ENCODE measurements at places on chromosomes 3 and 15. TPM values are rescaled to one million over a fixed set of nuclear protein-coding genes. Genes with fewer than 3 reads are reported as not detected.

The LMAN1L gene
- 0.04 TPM for total RNA-seq

The TIMP4 gene
- 2.8 TPM for total RNA-seq

The RTP1 gene
- 0.04 TPM for total RNA-seq

The ADGRG7 gene
- total RNA-seq = not detected

The TGM5 gene
- 0.13 TPM for total RNA-seq

The RETNLB gene
- total RNA-seq = not detected

The CFAP91 gene
- total RNA-seq = 1.4 TPM

The AADACL2 gene
- total RNA-seq = not detected

The MYO1E gene
- 36.2 TPM for total RNA-seq

The XCR1 gene
- 0.18 TPM for total RNA-seq

The KBTBD8 gene
- total RNA-seq = 3.2 TPM

The FES gene
- 16.7 TPM for total RNA-seq

The OSTN gene
- total RNA-seq = 12.9 TPM

The PLSCR5 gene
- total RNA-seq = not detected

The TRIM42 gene
- not detected for total RNA-seq

The ADAMTS7 gene
- 4.9 TPM for total RNA-seq

The SLC22A13 gene
- 0.22 TPM for total RNA-seq

The AMT gene
- total RNA-seq = 5.5 TPM

The ALDH1L1 gene
- total RNA-seq = 0.18 TPM

The TLR9 gene
- 0.09 TPM for total RNA-seq

The ZNF502 gene
- total RNA-seq = 8.4 TPM

The ITGB5 gene
- total RNA-seq = 14.3 TPM

The UBA5 gene
- 24.5 TPM for total RNA-seq

The UACA gene
- total RNA-seq = 117 TPM

The RRP9 gene
- 15.3 TPM for total RNA-seq

The DTWD1 gene
- total RNA-seq = 31.5 TPM

The TICRR gene
- total RNA-seq = 2.2 TPM

The GAP43 gene
- 4.3 TPM for total RNA-seq

The PRR20G gene
- total RNA-seq = not detected

The SAMMSON gene
- total RNA-seq = 0.04 TPM

The FBXL22 gene
- total RNA-seq = 16.0 TPM

The ARHGAP11A gene
- total RNA-seq = 10.7 TPM

The NAA50 gene
- 122 TPM for total RNA-seq

The CA12 gene
- 2.2 TPM for total RNA-seq

The PRR23B gene
- not detected for total RNA-seq

The STAC gene
- 36.5 TPM for total RNA-seq

The VILL gene
- 7.2 TPM for total RNA-seq

The GOLGA6B gene
- not detected for total RNA-seq

The IP6K2 gene
- 62.8 TPM for total RNA-seq

The SLC6A11 gene
- under 0.01 TPM for total RNA-seq

The APOD gene
- 19.2 TPM for total RNA-seq

The CD86 gene
- 2.2 TPM for total RNA-seq

The CADM2 gene
- total RNA-seq = 3.9 TPM

The DGKG gene
- 1.8 TPM for total RNA-seq

The USP8 gene
- 42.4 TPM for total RNA-seq

The CLDN1 gene
- 2.1 TPM for total RNA-seq

The DPPA2 gene
- total RNA-seq = not detected

The SNX22 gene
- total RNA-seq = 0.49 TPM

The STRIT1 gene
- total RNA-seq = 15.3 TPM

The ZNF501 gene
- total RNA-seq = 8.6 TPM

The HYAL3 gene
- total RNA-seq = 1.3 TPM

The ZNF80 gene
- 0.04 TPM for total RNA-seq

The COLQ gene
- 15.9 TPM for total RNA-seq

The TLE3 gene
- 18.6 TPM for total RNA-seq

The MYO5C gene
- total RNA-seq = 5.3 TPM

The CTNNB1 gene
- 362 TPM for total RNA-seq

The CCDC32 gene
- 13.6 TPM for total RNA-seq

The TMEM212 gene
- 0.09 TPM for total RNA-seq

The MYZAP gene
- total RNA-seq = 2.9 TPM
